ENCODE measurements at places on chromosomes 5 and 9.
A peak's percentile ranks its signal among the peaks of the same experiment; 100 is the strongest.

- no peak for DNase-seq
These were observed 52.1 kb upstream of the AFAP1L1 start for GRCh38 chr5:149219584-149219983.

DNA sequence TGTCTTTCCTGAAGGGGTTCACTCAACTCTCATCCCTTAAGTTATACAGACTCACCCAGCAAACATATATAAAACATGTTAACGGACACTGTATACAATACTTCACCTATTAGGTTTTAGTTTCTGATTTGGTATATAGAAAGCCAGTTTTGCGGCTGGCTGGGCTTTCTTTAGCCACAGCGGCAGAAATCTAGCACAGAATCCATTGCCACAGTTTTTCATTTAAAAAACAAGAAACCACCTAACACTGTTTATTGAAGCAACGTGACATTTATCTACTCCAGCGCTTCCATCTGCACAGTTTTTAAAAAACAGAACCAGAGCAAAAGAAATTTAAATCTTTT is 67.3 kb downstream of the SNX30 start:
- no peak for DNase-seq

DNA sequence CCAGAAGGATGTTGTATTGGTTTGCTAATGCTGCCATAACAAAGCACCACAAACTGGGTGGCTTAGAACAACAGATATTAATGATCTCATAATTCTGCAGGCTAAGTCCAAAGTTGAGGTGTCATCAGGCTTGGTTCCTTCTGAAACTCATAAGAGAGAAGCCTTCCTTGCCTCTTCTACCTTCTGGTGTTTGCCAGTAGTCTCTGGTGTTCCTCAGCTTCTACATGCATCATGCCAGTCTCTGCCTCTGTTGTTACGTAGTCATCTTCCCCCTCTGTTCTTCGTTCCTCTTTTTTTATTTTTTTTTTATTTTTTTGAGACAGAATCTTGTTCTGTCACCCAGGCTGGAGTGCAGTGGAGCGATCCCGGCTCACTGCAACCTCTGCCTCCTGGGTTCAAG is 61.8 kb downstream of the LRRC70 start:
- DNase-seq: no peak

DNA sequence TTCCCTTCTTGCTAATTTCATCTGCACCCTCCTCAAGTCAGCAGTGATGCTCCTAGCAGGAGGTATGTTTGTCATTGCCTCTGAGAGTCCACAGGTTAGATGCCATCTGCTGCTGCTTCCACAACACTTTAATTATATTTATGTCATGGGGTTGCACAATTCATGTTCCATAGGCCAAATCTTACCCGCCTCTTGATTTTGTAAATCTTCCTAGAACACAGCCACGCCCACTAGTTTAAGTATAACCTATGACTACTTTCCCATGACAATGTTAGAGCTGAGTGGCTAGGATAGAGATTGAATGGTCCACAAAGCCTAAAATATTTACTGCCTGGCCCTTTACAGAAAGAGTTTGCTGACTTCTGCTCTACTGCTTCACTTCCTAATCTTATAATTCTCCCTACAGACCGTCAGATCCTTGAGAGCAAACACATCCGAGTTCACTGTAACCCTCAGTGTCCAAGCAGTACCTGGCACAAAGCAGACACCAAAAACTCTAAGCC is 21.1 kb downstream of the LIFR start:
- no peak for DNase-seq

- DNase-seq: no peak
These were observed 2.3 kb upstream of the CYFIP2 start for GRCh38 chr5:157263496-157264090.

GRCh38 chr5:400282-401145 is 42.5 kb upstream of the EXOC3 start:
- DNase-seq: no peak

DNA sequence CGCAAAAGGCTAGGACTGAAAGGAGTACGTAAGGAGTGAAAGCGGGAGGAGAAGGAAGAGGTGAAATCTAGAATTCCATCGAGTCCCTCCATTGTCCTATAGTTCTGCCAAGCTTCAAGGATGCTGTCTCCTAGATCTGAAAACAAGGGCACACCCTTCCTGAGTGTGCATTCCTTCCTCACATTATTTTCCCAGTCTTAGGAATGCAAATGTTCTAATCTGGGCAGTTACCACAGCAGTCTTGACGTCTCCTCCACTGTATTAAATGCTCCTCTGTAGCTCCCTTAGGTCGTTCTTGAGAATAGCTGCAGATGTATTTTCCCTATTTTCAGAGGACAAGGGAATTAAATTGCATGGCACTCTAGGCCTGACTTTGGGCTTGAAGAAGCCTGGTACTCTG is 127.6 kb downstream of the SLIT3 start:
- no peak for DNase-seq

DNA sequence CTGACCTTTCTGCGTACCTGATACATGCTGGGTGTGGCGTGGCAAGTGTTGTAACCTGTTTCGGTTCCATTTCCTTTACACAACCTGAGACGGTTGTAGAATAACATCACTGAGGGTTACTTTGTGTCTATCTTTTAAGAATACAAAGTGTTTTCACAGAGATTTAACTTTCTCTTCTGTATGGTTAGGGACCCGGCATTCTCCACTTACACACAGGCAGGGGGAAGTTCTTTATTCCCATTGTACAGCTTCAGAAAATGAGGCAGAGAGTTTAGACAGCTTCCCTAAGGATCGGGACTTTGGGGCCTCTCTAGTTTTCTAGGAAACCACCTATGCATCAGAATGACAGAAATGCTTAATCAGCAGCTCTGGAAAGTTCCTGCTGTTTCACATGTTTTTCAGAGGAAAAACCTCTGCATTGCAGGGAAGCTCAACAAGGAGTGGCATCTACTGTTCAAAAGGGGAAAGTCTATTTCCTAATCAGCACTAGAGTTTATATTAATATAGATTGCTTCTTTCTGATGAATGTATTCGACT is 41.3 kb downstream of the CAST start:
- peak; percentile 69 for DNase-seq

GRCh38 chr5:151751091-151751490 is 7.3 kb downstream of the ATOX1 start:
- DNase-seq: no peak

DNA sequence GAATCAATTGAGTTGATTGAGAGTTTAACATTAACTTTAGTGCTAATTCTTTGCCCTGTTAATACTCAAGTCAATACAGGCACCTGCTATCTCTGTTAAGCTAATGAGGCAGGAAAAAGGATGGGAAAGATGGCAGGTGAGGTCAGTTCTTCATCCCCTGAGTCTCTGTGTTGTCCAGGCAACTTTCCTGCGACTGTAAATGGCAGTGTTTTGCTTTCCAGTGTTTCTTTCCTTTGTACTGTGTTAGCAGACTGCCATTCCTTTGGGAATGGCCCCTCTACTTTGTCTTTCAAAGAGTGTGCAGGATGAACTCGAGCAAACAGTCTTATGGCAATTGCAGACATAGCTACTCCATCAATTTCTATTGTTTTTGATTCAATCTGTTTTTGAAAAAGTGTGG is 202.2 kb upstream of the VLDLR start:
- DNase-seq: no peak

DNA sequence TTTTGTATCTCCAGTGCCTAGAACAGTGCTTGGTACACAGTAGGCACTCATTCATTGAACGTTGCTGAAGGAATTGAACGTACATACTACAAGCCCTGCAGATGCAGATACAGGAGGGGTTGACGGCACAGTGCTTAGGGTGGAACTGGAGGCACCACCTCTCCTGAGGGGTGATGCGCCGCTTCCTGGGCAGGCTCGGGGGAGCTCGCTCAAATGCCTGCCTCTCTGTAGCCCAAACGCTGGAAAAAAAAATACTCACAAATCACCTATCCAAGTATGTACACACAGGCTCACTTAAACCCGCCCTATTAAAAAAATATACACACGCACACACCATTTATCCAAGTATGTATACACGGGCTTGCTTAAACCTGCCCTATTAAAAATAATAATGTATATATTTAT is 536 bp upstream of the COMMD10 start:
- DNase-seq: no peak

GRCh38 chr9:117704024-117704575 is at the start of gene TLR4:
Gene TLR4 (plus strand): TSS chr9:117704403. CDS start chr9:117704473, 70 bp downstream.
- DNase-seq: no peak

DNA sequence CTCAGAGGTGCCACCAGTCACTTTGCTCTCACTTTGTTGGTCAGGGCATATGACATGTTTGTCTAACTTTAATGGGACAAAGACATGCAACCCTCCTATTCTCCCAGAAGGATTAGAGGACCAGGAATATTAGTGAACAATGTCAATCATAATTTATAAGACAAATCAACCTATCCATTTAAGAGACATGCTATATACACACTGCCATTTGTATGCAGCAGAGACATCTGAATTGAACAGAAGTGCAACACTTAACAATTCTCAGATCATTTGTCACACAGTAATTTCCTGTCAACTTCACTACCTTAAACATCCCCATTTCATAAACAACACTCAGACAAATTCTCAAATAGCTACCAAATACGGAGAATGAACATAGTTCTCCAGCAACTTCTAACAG is 273.6 kb upstream of the RGMB start:
- DNase-seq: no peak

- DNase-seq: no peak
These were observed 379.7 kb downstream of the TMEM38B start for GRCh38 chr9:106074006-106074405.

GRCh38 chr9:4287886-4288588 is 11.8 kb downstream of the GLIS3 start:
- no peak for DNase-seq

DNA sequence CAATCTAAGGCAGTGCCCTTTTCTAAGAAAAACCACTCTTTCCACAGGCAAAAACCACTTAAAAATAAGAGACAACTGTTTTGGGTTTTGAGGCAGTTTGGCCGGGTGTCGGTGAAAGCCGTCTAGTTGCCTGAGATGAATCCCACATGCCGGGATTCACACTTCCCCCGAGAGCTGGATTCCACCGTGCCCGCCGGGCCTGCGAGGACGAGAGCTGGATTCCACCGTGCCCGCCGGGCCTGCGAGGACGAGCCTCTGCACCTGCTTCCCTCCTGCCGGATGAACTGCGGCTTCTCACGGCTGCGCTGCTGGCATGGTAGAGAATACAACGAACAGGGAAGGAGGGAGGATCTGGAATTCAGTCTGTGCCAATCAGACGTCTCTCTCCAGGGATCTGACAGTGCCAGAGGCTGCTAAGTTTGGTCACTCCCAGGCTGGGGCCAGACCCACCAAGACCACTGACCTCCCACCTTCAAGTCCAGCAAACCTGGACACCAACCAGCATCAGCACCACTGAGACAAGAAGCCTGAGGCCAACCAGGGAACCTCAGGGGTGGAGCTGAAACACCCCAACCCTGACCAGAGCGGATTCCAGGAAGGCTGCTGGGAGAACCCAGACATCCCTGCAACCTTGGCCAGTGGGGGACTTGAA is 23.0 kb downstream of the VAV2 start:
- DNase-seq: no peak

DNA sequence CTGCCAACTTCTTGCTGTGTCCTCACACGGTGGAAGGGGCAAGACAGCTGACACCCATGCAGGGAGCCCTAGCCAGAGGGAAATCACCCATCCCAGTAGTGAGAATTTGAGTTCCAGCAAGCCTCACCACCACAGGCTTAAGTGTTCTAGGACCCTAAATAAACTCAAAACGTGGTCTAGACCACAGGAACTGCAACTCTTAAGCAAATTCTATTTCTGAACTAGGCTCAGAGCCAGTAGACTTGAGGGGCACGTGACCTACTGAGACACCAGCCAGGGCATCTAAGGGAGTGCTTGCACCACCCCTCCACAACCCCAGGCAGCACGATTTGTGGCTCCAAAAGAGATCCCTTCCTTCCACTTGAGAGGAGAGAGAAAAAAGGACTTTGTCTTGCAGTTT is 96.0 kb upstream of the PHF24 start:
- no peak for DNase-seq

DNA sequence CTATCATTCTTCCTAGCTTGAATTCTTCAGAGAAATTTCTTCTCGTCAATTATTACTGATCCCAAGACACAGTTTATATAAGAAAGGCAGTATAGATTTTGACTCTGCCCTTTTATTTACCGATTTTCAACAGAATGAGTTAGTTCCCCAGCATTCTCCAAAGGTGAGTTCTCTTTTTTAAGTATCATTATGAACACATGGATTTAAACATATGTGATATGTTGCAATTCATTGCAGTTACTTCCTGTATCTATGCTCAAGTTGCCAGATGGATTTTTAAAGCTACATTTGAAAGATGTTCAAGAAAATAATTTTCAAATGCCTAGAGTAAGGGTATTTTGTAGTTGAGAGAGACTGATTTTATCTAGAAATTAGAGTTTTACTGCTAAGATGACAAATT is 8.4 kb downstream of the WDR41 start:
- DNase-seq: no peak

GRCh38 chr9:107390778-107391177 is 98.8 kb downstream of the KLF4 start:
- DNase-seq: no peak

- DNase-seq: no peak
These were observed 10.5 kb downstream of the IL12B start for GRCh38 chr5:159319832-159320231.

DNA sequence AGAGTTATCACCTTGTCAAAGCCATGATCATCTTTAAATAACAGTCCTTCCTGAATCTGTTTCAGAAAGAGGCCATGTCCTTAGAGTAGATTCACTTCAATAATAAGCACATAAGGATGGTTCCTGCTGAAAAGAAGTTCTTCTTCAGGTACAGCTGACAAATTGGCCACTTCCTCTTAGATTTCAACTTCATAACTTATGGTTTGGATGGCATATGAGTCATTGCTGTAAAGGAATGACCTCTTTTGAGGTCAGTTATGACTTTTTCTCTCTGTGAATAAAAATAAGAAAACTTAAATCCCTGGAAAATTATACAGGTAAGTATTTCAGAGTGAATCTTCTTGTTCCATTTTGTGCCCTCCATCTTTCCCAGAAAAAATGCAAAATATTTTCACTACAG is 555.3 kb upstream of the ZNF462 start:
- DNase-seq: no peak

GRCh38 chr5:43702815-43703214 is 99.8 kb downstream of the NNT start:
- no peak for DNase-seq

All from stimulated activated naive CD4-positive, alpha-beta T cell treated with Interleukin-2 at 50 U/mL for 16 hours (primary cell).